ENCODE measurements at places on chromosomes 2 and 18. TPM values are rescaled to one million over a fixed set of nuclear protein-coding genes. Genes with fewer than 3 reads are reported as not detected.

Gene SCTR
- total RNA-seq, result not detected

Gene AQP12A
- not detected for total RNA-seq

Gene SERPINB11
- not detected for total RNA-seq

Gene TUBB8B
- total RNA-seq, result not detected

Gene DQX1
- total RNA-seq, result not detected

Gene CNTNAP5
- total RNA-seq, result 0.04 TPM

Gene VAMP8
- 22.0 TPM for total RNA-seq

Gene CRYBA2
- total RNA-seq, result not detected

Gene IL1B
- 0.28 TPM for total RNA-seq

Gene VWC2L
- not detected for total RNA-seq

Gene SNED1
- total RNA-seq, result 4.0 TPM

Gene FHOD3
- total RNA-seq, result 280 TPM

DNA sequence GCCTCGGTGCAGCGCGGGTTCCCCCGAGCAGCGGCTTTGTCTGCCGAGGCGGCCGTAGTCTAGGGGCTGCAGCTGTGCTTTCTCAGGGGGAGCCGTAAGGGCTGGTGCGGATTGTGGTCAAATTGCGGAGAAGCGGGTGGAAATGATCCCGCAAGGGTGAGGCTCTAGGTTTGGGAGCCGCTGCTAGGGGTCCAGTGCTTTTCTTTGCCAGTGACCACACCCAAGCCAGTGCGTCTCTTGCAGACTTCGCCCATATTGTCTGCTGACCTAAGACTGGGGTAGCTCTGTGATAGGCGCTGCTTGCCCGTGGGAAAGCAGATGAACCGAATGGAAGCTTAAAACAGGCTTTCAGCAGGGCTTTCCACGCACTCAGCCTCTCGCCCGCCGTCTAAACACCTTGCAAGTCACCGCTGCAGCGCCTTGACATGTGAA lies 2.1 kb downstream of the DPYSL5 start:
- no peak for DNase-seq
- no peaks in the 10 kb centered on the region for H3K36me3 ChIP-seq
- H3K27me3 ChIP-seq, result peaks cover 63% of the 10 kb centered on the region
- H3K4me1 ChIP-seq, result peaks cover 43% of the 10 kb centered on the region
- H3K4me3 ChIP-seq, result no peak overlapping the region

- H3K27ac ChIP-seq, result no peak overlapping the region
- no peaks in the 10 kb centered on the region for H3K27me3 ChIP-seq
- H3K36me3 ChIP-seq, result no peaks in the 10 kb centered on the region
- no peak for DNase-seq
These were observed 528.7 kb upstream of the FANCL start for GRCh38 chr2:58769864-58770234.

- no peak for DNase-seq
- no peaks in the 10 kb centered on the region for H3K27me3 ChIP-seq
- H3K36me3 ChIP-seq, result no peaks in the 10 kb centered on the region
- H3K4me3 ChIP-seq, result no peak overlapping the region
- H3K27ac ChIP-seq, result no peak overlapping the region
These were observed 329.3 kb downstream of the ETAA1 start for GRCh38 chr2:67726416-67726815.

DNA sequence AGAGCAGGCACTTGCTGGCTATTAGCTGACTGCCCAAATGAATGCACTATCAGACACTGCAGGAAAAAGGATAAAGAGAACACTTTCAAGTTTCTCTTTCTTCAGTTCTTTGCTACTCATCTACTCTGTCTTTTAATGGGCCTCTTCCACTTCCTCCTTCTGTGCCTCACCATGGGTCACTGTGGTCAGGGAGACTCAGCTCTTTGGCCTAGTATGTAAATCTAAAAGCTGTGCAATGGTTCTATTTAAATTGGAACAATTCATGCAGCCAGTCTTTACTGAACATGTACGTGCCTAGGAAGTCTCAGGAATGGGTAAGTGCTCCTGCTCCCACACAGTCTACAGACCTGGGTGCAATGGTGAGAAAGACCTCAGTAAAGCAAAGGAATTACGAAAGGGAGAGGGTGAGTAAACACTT lies 79.1 kb upstream of the DNMT3A start:
- H3K4me1 ChIP-seq, result no peaks in the 10 kb centered on the region
- no peaks in the 10 kb centered on the region for H3K36me3 ChIP-seq
- H3K4me3 ChIP-seq, result no peak overlapping the region

GRCh38 chr2:127164761-127165538 lies 55.1 kb downstream of the CYP27C1 start:
- H3K4me1 ChIP-seq, result no peaks in the 10 kb centered on the region
- no peak overlapping the region for H3K27ac ChIP-seq
- H3K27me3 ChIP-seq, result no peaks in the 10 kb centered on the region
- no peaks in the 10 kb centered on the region for H3K36me3 ChIP-seq
- no peak overlapping the region for H3K4me3 ChIP-seq

- no peak for DNase-seq
- H3K4me3 ChIP-seq, result no peak overlapping the region
- no peaks in the 10 kb centered on the region for H3K36me3 ChIP-seq
These were observed 36.2 kb downstream of the EHD3 start for GRCh38 chr2:31270131-31270530.

GRCh38 chr2:108829578-108830310 lies 43.2 kb downstream of the CCDC138 start:
- H3K27me3 ChIP-seq, result no peaks in the 10 kb centered on the region
- no peaks in the 10 kb centered on the region for H3K4me1 ChIP-seq
- H3K4me3 ChIP-seq, result no peak overlapping the region
- H3K27ac ChIP-seq, result no peak overlapping the region
- H3K36me3 ChIP-seq, result no peaks in the 10 kb centered on the region

- H3K4me3 ChIP-seq, result no peak overlapping the region
- no peaks in the 10 kb centered on the region for H3K36me3 ChIP-seq
- no peak for DNase-seq
- H3K4me1 ChIP-seq, result peaks cover 10% of the 10 kb centered on the region
These were observed 21.1 kb upstream of the CHMP3 start for GRCh38 chr2:86584151-86584913.

- no peaks in the 10 kb centered on the region for H3K27me3 ChIP-seq
- peak overlapping the region; percentile 8 for H3K4me3 ChIP-seq
- DNase-seq, result no peak
- peaks cover 78% of the 10 kb centered on the region for H3K4me1 ChIP-seq
- H3K27ac ChIP-seq, result peak overlapping the region; percentile 72
These were observed 91.2 kb downstream of the HDAC4 start for GRCh38 chr2:239309398-239310245.

DNA sequence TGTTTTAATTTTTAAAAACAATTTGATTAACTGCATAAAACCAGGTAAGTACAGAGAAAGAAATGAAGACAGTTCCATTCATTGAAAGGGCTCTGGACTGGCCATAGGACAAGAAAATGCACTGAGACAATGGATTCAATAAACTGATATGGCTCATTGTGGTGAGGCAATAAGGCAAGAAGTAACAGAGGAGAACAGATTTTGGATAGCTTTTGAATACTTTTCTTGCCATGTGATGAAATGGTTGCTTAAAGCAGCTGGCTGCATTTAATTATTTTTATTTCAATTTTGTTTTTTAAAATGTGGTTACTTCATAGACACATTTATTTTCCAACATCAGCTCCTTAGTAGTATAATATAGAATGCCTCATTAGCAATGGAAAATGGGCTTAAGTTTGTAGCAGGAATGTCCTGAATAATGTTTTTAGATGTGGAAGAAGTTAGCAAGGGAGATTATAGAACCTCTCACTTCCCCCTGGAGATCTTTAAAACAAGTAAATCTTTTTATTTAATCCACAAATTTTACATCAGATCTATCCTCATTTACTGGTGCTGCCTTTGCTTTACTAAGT lies 646.9 kb upstream of the ZEB2 start:
- no peak for DNase-seq
- H3K27ac ChIP-seq, result no peak overlapping the region
- no peaks in the 10 kb centered on the region for H3K27me3 ChIP-seq
- H3K4me3 ChIP-seq, result no peak overlapping the region

GRCh38 chr2:52117299-52117698 lies 1085.4 kb upstream of the NRXN1 start:
- no peak overlapping the region for H3K4me3 ChIP-seq
- no peak overlapping the region for H3K27ac ChIP-seq
- no peaks in the 10 kb centered on the region for H3K4me1 ChIP-seq
- no peaks in the 10 kb centered on the region for H3K36me3 ChIP-seq
- no peaks in the 10 kb centered on the region for H3K27me3 ChIP-seq
- no peak for DNase-seq

DNA sequence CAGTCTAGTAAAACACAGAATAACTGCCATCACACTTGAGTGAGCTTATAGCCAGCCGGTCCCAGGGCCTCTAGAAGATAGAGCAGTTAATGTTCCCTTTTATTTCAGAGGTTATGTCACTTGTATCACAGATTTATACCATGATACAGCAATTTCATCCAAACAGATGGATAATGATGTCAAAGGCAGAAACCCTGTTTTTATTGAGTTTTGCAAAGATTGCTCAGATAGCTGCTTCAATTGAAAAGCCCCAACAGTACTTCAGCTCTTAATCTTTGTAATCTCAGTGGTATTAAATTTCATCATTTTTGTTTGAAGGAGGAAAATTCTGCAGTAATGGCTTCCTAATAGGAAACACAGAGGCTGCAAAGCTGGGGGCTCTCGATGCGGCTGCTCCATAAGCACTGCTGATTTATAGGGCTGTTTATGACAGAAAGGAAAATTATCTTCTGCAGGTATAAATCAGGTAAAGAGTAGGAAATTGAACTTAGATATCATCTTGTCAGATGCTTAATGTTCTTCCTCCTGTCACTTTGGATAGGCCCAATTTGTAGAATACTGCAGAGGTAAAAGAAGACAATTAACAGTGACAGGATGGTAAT lies 112.3 kb downstream of the LNPK start:
- H3K27me3 ChIP-seq, result no peaks in the 10 kb centered on the region
- no peak for DNase-seq
- H3K36me3 ChIP-seq, result no peaks in the 10 kb centered on the region
- no peak overlapping the region for H3K4me3 ChIP-seq
- H3K4me1 ChIP-seq, result no peaks in the 10 kb centered on the region

- no peak for DNase-seq
- H3K27me3 ChIP-seq, result no peaks in the 10 kb centered on the region
- H3K4me1 ChIP-seq, result no peaks in the 10 kb centered on the region
- peak overlapping the region; percentile 96 for H3K27ac ChIP-seq
- no peak overlapping the region for H3K4me3 ChIP-seq
- no peaks in the 10 kb centered on the region for H3K36me3 ChIP-seq
These were observed 55.5 kb upstream of the SLC8A1 start for GRCh38 chr2:40507432-40507831.

DNA sequence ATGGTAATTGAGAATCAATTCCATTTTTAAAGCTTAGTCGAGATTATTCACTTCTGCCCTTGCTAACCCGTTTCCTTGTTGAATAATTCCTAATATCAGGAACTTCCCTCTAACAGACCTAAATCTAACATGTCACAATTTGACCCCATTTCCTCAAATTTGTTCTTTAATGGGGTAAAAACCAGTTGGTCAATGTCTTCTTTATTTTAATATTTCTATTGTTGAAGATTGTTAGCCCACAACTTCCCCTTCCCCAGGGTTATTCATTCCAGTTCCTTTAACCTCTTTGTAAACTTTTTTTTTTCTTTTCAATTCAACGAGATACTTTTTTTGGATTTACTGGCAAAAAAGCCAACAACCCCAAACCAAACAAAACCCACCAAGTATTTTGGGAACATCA lies 7.3 kb downstream of the TNFRSF11A start:
- H3K27ac ChIP-seq, result no peak overlapping the region
- H3K4me3 ChIP-seq, result no peak overlapping the region
- no peak for DNase-seq
- H3K4me1 ChIP-seq, result peaks cover 32% of the 10 kb centered on the region
- no peaks in the 10 kb centered on the region for H3K36me3 ChIP-seq

GRCh38 chr2:177106212-177106611 lies 106.4 kb upstream of the HNRNPA3 start:
- H3K4me1 ChIP-seq, result no peaks in the 10 kb centered on the region
- no peak overlapping the region for H3K4me3 ChIP-seq
- H3K27ac ChIP-seq, result no peak overlapping the region
- no peak for DNase-seq
- no peaks in the 10 kb centered on the region for H3K36me3 ChIP-seq

DNA sequence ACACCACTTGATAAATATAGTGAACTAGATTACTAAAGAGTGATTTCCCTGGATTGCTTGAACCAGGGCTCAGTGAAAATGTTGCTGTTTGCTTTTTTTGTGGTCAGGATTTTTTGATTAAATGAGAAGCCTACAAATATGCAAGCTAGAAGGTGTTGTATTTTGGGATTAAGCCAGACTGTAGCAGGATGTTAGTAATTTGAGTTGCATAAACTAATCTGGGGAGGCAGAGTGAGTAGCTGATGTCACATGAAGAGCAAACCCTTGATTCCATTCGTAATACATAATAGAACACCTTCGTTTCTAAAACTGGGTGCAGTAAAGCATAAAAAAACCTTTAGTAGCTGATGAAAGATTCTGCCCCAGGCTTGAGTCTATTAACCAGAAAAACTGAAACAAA lies 32.0 kb downstream of the NEDD4L start:
- no peaks in the 10 kb centered on the region for H3K27me3 ChIP-seq
- no peaks in the 10 kb centered on the region for H3K4me1 ChIP-seq
- no peak overlapping the region for H3K4me3 ChIP-seq
- H3K36me3 ChIP-seq, result no peaks in the 10 kb centered on the region
- no peak for DNase-seq

DNA sequence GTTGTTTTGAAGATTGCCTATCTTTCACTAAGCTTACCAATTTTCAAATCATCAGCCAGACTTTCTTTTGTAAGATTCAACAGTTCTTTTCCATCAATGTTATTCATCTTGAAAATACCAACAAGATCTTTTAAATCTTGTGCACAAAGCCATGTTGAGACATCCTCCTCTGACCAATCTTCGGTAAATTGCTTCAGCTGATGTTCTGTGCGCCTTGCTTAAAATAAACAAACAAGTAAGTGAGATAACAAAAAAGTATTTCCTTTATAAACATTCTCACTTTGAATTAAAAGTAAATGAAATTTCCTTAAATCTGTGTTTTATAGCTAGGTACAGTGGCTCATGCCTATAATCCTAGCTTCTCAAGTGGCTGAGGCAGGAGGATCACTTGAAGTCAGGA lies 30.3 kb downstream of the WDSUB1 start:
- H3K27me3 ChIP-seq, result no peaks in the 10 kb centered on the region
- H3K4me1 ChIP-seq, result no peaks in the 10 kb centered on the region
- no peak overlapping the region for H3K4me3 ChIP-seq
- H3K27ac ChIP-seq, result no peak overlapping the region
- H3K36me3 ChIP-seq, result peaks cover 51% of the 10 kb centered on the region
- no peak for DNase-seq

DNA sequence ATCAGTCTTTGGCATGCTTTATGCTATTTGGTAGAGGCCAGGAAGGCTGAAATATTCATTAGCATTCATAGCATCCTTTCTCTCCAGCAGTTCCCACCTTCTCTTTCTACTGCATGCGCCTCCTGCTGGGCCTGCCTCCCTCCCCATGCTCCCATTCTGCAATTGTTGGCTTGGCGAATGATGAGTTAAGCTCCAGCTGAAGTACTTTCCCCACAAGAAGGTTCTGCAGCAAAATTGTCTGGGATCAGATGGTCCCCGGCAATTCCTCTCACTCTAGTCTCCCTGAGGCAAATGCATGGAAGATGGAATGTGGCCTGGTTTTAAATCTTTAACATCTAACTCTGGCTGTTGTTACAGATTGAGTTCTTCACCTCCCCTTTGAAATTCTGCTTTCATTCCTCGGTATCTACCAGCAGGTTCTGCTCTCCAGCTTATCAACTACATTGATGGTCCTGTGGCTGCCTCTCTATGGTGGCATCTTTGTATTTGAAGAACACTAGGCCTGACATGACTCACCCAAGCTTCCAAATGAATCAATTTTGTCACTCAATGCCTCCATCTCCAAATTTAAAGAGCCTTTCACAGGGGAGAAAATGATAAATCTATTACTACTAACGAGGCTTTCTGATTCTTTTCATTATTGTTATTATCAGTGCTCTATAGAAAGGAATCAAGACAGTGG lies 55.9 kb downstream of the KCTD18 start:
- H3K27me3 ChIP-seq, result no peaks in the 10 kb centered on the region
- no peak overlapping the region for H3K27ac ChIP-seq
- DNase-seq, result no peak
- no peak overlapping the region for H3K4me3 ChIP-seq
- H3K36me3 ChIP-seq, result no peaks in the 10 kb centered on the region

Measured in heart right ventricle (tissue), 16 donors.